Body of pancreas (tissue), 4 donors: ENCODE measurements at places on chromosomes 2 and 18. TPM values are rescaled to one million over a fixed set of nuclear protein-coding genes. Genes with fewer than 3 reads are reported as not detected.

Gene HOXD8
- total RNA-seq, result 3.1 TPM

Gene INHBB
- total RNA-seq, result 3.6 TPM

Gene CTAGE1
- total RNA-seq, result not detected

DNA sequence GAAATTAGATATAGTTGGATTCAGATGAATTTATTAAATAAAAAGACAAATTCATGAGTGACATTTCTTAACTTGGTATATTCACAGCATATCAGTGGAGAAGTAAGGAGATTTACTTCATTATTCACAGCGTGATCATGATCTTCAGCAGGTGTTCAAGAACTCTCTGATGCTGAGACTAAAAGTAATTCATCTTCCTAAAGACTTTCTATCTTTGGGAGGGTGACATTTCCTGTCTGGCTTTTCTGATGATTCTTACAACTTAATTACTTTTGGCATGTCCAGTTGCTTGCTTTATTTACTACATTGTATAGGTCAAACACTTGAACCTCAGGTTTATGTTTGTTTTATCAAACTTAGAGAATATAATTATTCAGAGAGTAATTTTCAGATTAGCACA lies 224.6 kb downstream of the PLCL1 start:
- no peaks in the 10 kb centered on the region for H3K27me3 ChIP-seq
- H3K4me3 ChIP-seq, result no peak overlapping the region
- no peaks in the 10 kb centered on the region for H3K36me3 ChIP-seq
- DNase-seq, result no peak
- H3K27ac ChIP-seq, result no peak overlapping the region
- H3K4me1 ChIP-seq, result no peaks in the 10 kb centered on the region

Gene RGPD5
- total RNA-seq, result 42.8 TPM

Gene LGALSL
- 1.3 TPM for total RNA-seq

DNA sequence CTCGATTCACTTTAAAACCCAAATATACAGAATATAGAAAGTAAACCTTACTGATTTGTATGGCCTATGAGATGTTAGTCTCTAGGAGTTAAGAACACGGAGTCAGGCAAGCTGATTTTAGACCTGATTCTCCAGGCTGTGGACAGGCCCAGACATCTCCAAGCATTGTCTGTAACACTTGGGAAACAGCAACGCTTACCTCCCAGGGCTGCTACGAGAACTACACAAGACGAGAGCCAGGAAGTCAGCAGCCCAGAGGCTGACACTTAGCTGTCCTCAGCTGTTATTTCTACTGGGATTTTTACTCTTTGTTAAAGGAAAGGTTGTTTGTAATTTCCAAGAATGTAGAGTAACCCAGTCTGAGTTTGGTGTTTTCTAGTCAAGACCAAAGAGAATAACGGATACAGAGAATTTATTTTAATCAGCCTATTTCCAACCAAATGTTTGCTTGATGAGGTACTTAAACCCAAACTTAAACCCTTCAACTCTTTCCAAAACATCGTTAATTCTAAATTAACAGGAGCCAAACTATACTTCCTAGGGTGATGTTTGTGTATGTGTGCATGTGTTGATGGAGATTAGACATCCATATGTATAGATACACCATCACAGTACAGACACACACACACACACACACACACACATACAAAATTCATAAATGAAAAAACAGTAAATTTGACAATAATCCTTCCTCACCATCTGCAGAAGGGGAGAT lies 123.4 kb downstream of the LAMA1 start:
- no peak overlapping the region for H3K4me3 ChIP-seq
- H3K4me1 ChIP-seq, result no peaks in the 10 kb centered on the region
- DNase-seq, result no peak
- no peaks in the 10 kb centered on the region for H3K27me3 ChIP-seq

Gene BCL2
- total RNA-seq, result 18.5 TPM

DNA sequence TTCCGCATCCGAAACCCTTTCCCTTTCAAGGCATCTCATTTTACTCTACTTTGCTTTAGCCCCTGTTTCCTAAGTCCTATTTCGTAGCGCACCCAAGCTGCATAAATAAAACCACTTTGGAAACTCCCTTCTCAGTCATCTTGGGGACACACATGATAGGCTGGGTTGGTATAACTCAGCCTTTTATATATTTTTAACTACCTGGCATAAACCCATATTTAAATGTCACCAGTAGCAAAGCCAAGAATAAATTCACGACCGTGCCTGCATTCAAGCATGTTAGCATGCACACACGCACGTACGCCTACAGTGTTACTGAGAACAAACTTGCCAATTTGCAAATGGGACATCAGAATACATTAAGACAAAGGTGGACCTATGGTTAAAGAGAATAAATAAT lies 564.7 kb upstream of the PIK3C3 start:
- H3K4me1 ChIP-seq, result peaks cover 5% of the 10 kb centered on the region
- no peak overlapping the region for H3K27ac ChIP-seq
- H3K27me3 ChIP-seq, result no peaks in the 10 kb centered on the region
- no peak overlapping the region for H3K4me3 ChIP-seq
- no peaks in the 10 kb centered on the region for H3K36me3 ChIP-seq
- DNase-seq, result no peak

DNA sequence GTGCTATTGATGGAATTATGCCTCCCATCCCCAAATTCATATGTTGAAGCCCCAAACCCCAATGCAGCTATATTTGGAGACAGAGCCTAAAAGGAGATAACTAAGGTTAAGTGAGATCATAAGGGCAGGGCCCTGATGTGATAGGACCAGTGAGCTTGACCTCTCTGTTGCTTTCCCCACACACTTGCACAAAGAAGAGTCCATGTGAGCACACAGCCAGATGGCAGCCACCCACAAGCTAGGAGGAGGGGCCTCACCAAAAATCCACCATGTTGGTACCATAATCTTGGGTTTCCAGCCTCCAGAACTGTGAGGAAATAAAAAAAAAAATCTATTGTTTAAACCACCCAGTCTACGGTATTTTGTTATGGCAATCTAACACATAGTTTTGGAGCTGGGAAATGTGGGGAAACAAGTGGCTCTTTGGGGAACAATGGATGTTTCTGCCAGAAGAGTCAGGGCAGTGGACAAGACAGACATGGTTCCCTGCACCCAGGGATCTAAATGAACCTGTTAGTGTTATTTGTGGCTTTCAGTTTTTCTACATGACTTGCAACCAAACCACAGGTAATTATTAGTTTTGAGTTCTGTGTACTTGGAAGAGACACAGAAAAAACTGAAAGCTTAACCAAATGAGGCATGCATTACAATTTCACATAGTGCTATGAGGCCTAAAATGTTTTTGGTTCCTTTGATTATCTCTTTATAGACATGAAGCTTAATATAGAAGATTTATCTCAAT lies 259.1 kb downstream of the LTBP1 start:
- H3K27me3 ChIP-seq, result no peaks in the 10 kb centered on the region
- H3K4me3 ChIP-seq, result no peak overlapping the region
- no peak overlapping the region for H3K27ac ChIP-seq
- H3K4me1 ChIP-seq, result peaks cover 4% of the 10 kb centered on the region
- DNase-seq, result no peak

DNA sequence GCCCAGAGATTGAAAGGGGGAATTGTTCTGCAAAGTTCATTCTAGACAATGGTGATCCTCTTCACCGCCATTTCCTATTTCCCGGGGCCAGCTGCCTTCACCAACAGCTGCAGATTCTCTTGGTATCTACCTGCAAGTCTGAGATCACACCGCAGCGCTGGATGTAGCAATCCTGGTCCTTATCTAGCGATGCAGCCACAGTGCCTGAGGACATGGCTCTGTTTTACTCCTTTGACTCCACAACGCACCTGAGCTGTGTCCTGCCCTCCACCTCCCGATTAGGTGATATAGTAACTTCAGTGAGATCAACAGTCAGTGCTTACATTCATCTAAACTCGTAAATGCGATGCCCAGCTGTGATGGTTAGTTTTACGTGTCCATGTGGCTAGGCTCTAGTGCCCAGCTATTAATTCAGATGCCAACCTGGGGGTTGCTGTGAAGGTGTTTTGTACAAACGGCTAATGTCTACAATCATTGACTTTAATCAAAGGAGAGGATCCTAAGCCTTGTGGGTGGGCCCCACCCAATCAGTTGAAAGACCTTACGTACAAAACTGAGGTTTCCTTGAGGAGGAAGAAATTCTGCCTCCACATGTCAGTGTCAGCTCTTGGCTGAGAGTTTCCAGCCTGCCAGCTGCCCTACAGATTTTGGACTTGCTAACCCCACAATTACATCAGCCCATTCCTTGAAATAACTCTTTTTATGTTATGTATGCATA lies 189.8 kb downstream of the SH3BP4 start:
- no peak for DNase-seq
- H3K27ac ChIP-seq, result no peak overlapping the region
- no peaks in the 10 kb centered on the region for H3K4me1 ChIP-seq
- H3K36me3 ChIP-seq, result no peaks in the 10 kb centered on the region

GRCh38 chr2:2656115-2657011 lies 325.3 kb upstream of the MYT1L start:
- H3K27ac ChIP-seq, result no peak overlapping the region
- H3K4me3 ChIP-seq, result no peak overlapping the region
- no peaks in the 10 kb centered on the region for H3K36me3 ChIP-seq
- H3K27me3 ChIP-seq, result no peaks in the 10 kb centered on the region
- no peaks in the 10 kb centered on the region for H3K4me1 ChIP-seq
- no peak for DNase-seq

Gene HOXD10
- total RNA-seq, result not detected

Gene GALNT13
- total RNA-seq, result 0.33 TPM

Gene ANKRD29
- total RNA-seq, result 3.3 TPM

DNA sequence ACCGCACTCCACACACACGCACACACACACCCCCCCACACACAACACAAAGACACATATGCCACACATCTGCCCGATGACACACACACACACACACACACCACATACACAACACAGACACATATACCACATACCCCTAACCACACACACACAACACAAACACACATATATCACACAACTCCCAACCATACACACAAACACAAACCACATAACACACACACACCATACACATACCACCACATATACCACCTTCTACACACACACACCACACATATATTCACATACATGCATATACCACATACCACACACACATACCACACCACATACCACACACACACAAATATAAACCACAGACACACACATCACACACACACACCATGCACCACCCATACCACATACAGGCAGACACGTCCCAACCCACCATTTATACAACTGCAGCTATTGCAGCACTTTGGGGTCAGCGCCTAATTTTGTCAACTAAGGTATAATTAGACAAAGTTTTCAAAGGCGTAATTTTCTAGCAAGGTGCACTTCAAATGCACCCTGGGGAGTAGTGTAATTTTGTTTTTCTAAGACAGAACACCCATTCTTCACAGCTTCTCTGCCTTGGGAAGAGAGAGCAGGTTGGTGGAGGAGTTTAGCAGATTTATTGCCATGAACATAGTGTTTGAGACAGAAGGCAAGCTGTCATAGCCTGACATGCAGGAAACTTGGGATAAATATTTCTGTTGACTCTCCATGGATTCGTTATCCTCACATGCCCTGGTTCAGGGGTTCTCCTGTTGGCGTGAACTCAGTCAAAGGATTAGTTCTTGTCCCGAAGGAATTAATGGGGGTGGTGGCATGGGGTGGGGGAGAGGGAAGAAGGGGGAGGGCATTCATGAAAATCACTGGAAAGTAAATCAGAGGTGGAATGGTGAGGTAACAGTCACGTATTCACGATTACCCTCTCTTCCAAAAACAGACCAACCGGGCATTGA lies 416.1 kb downstream of the LPIN1 start:
- DNase-seq, result no peak
- H3K4me3 ChIP-seq, result no peak overlapping the region
- no peaks in the 10 kb centered on the region for H3K27me3 ChIP-seq
- no peaks in the 10 kb centered on the region for H3K4me1 ChIP-seq

- H3K4me3 ChIP-seq, result no peak overlapping the region
- no peak for DNase-seq
- no peak overlapping the region for H3K27ac ChIP-seq
These were observed 228.3 kb downstream of the LDLRAD4 start for GRCh38 chr18:13446610-13447461.

DNA sequence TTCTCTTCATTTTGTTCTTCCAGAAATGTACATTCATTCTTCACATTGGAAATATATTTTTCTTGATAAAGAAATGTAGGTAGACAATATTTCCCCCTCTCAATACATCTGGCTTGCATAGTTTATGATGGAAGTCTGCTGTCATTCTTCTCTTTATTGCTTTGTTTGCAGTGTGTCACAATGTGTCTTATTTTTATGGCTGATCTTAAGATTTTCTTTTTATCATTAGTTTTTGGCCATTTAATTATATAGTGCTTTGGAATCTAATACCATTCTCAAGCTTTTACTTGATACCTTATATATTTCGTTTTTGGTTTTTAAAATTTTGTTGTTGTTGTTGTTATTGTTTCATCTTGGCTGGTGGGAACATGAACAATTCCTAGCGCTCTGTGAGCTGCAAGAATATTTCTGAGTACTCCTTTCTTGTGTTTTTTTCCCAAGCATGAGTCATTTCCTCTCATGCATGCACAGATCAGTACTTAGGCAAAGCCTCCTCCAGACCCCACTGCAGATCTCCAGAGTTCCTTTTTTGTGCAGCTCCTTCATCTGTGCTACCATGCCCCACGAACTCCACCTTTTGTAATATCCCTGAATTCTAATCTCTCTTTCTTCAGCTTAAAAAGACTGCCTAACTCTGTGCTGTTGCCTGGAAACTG lies 13.7 kb upstream of the MMADHC start:
- DNase-seq, result no peak
- no peaks in the 10 kb centered on the region for H3K36me3 ChIP-seq
- H3K27ac ChIP-seq, result no peak overlapping the region
- no peaks in the 10 kb centered on the region for H3K4me1 ChIP-seq
- no peak overlapping the region for H3K4me3 ChIP-seq

DNA sequence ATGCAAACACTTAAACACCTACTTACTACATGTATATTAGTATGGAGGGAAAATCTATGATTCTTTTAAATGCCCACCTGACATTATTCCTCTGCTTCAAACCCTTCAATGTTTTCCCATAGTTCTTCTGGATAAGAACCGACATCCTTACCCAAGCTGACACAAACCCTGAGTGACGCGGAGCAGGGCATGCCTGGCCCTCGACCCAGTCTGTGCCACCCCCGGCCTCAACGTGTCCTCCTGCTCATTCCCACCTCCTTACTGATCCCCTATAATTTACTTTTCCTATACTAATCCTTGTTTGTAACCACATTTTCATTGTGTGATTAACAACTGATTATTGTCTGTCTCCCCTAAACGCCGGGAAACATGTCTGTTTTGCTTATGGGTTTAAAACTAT lies 17.5 kb downstream of the KIDINS220 start:
- DNase-seq, result no peak
- no peak overlapping the region for H3K27ac ChIP-seq
- H3K27me3 ChIP-seq, result no peaks in the 10 kb centered on the region
- H3K36me3 ChIP-seq, result peaks cover 4% of the 10 kb centered on the region

- H3K4me1 ChIP-seq, result no peaks in the 10 kb centered on the region
- H3K36me3 ChIP-seq, result no peaks in the 10 kb centered on the region
- no peak for DNase-seq
- H3K27me3 ChIP-seq, result no peaks in the 10 kb centered on the region
- H3K4me3 ChIP-seq, result no peak overlapping the region
These were observed 588.2 kb downstream of the IRS1 start for GRCh38 chr2:226211439-226211838.

Gene ACADL
- total RNA-seq, result 56.6 TPM
